ENCODE measurements at places on chromosomes 12 and 14.
A peak's percentile ranks its signal among the peaks of the same experiment; 100 is the strongest.

DNA sequence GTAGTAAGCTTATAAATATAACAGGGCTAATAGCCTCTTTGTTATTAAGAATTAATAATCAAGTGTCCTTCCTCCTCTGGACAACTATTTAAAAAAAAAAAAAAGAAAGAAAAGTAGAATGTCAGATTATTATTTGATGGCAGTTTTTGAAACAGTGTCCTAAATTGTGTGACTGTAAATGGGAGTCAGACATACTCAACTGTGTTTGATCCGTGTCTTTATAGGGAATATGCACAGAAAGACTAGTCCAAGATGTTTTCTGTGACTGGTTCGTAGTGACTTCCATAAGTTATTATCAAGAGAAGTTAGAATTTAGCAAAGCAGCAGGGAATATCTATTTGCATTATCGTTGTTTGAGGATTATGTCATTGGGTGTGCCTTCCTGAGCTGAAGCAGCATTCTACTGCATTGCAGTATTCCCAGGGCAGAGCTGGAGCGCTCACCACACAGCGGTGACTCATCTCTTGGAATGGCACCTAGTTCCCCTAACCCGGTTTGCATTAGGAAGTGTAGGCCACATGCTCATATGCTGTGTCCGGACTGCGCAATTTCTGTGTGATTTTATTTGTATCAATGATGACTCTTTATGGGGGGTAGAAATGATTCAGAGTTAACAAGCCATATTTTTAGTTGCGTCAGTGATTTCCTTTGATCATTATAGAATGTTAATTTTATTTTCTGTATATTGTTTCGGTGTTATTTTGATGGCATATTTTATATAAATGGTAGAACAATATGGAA is 7.9 kb downstream of the DYNC1H1 start:
- peak; percentile 100 for DNase-seq

DNA sequence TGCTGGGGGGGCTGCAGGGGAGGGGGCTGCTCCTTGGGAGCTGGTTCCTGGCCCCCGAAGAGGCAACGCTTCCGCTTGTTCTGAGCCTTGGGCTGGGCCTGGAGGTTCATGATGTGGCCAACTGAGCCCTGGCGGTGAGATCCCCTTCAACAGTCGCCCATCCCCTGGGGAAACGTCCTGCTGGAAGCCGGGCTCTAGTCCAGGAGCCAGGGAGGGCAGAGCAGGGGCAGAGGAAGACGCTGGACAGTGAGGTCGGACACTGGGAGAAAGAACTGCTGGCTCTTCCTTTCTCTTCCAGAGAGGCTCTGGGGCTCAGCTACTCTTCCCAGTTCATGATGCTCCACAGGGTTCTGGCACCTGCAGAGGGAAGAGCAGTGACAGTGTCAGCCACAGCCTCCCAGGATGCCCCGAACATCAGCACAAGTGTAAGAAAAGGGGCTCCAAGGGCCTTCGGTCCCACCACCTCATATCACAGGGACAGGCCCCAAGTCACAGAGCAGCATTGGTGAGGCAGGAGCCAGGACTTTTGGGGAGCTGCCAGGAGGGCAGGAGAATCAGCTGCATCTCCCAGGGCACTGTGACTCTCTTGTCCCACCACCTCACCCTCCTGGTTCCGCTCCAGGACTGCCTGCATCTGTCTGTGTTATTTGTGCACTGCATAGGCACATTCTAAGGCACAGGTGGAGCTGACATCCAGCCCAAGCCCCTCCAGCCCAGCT is 25.9 kb upstream of the PNMA1 start:
- DNase-seq: no peak

DNA sequence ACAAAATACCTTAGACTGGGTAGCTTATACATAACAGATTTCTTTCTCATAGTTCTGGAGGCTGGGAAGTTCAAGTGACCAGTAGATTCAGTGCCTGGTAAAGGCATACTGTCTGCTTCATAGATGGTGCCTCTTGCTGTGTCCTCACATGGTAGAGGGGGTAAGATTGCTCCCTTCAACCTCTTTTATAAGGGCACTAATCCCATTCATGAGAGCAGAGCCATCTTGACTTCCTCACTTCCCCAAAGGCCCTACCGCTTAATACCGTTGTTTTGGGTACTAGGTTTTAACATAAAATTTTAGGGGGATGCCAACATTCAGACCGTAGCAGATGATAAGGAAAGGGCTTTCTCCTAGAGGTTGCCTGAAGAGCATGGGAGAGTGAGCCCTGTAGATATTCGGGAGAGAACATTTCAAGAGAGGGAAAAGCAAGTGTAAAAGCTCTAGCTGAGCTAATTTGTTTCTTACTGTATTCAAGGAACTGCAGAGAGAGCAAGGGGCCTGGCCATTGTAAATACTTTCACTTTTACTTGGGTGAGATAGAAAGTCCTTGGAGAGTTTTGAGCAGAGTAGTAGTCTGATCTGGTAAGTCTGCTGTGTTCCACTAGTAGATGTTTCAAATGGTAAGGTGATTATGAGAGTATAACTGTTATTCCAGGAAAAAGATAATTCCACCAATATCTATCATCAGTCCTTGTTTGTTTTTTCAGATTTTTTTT is 27.3 kb downstream of the FRS2 start:
- no peak for DNase-seq

GRCh38 chr12:93402333-93403311 is 24.9 kb downstream of the NUDT4 start:
- no peak for DNase-seq

- DNase-seq: peak; percentile 65
Measured at GRCh38 chr12:122107261-122107660, 28.7 kb downstream of the MLXIP start.

- no peak for DNase-seq
Measured at GRCh38 chr14:100011628-100012325, 53.4 kb upstream of the EVL start.

Data from fibroblast of skin of right quadriceps (primary cell).